ENCODE measurements at places on chromosomes 2 and 18. TPM values are rescaled to one million over a fixed set of nuclear protein-coding genes. Genes with fewer than 3 reads are reported as not detected.

GRCh38 chr2:190533968-190534309 is 583 bp downstream of the NEMP2 start:
- no peak for DNase-seq

Gene NEU2
- total RNA-seq, result not detected

GRCh38 chr2:13806539-13806938 is 826.0 kb upstream of the LRATD1 start:
- DNase-seq, result no peak

DNA sequence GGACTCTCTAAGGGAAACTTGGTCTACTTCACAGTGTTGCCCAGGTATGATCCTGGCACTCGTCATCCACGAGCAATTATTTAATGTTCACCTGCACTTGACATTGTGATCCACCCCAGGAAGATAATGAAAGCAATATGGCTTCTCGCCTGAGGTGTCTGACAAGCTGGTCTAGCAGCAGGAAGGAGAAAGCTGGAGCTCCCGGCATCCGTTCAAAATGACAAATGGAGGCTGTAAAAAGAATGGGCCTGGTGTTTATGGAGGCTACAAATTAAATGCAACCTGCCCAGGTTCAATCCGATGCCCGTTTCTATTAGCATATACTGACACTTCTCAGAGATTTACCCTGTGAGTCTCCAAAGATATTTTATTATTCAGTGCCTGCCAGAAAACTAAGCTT is 317.6 kb downstream of the CTNNA2 start:
- DNase-seq, result no peak

DNA sequence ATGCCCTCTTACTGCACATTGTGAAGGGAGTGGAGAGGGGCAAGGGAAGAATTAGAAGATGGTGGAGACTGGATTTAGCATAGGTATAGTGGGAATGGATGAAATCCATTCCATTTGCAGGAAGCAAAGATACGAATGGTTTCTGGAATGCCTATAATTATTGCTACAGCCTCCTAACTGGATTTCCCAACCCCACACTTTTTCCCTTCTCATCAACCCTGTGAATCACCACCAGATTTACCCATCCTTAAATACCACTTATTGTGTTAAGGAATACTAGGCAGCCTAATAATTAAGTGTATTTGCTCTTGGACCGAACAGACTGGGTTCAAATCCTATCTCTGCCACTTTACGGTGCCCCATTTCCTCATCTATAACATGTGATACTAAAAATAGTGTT is 39.3 kb upstream of the CREB1 start:
- DNase-seq, result no peak

DNA sequence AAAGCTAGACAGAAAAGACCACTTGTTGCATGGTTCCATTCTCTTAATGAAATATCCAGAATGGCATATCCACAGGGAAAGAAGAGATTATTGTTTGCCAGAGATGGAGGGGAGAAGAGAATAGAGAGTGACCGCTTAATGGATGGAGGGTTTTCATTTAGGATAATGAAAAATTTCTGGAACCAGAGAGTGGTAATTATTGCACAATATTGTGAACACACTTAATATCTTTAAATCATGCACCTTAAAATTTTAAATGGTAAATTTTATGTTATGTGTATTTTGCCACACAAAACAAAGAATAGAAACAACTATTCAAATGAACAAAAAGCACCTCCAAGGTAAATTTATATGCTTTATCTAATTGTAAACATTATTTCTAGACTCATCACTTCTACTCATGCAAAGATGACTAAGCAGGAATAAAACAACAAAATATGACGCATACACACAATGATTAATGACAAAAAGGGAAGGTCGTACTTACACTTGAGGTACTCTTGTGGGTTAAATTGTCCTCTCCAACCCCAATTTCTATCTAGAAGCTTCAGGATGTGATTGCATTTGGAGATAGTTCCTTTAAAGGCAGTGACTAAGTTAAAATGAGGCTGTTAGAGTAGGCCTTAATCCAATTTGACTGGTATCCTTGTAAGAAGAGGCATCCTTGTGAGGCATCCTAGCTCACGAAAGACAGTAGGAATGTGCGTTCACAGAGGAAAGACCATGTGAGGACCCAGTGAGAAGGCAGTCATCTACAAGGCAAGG is 18.7 kb upstream of the DHRS9 start:
- peak; percentile 18 for DNase-seq

Gene TEX44
- total RNA-seq, result not detected

- DNase-seq, result no peak
Observed at GRCh38 chr2:111523009-111523408, 361.0 kb downstream of the ANAPC1 start.

Gene XDH
- total RNA-seq, result under 0.01 TPM

DNA sequence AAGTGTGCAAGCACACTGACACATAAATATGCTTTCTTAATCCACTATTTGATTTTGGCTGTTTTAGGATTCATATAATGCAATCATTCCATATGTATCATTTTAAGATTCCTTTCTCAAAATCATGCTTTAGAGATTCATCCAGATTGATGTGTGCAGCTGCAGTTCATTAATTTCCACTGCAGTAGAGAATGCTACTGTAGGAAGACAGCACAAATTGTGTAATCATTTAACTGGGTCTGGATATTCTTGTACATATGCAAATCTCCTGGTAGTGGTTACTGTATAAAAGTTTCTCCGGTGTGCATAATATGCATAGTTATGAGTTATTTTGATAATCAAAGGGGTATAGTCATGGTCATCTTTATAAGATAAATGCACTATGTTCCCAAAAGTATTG is 502.5 kb upstream of the ACVR2A start:
- no peak for DNase-seq

GRCh38 chr18:76121011-76121410 is 374.0 kb downstream of the ZNF516 start:
- DNase-seq, result no peak

DNA sequence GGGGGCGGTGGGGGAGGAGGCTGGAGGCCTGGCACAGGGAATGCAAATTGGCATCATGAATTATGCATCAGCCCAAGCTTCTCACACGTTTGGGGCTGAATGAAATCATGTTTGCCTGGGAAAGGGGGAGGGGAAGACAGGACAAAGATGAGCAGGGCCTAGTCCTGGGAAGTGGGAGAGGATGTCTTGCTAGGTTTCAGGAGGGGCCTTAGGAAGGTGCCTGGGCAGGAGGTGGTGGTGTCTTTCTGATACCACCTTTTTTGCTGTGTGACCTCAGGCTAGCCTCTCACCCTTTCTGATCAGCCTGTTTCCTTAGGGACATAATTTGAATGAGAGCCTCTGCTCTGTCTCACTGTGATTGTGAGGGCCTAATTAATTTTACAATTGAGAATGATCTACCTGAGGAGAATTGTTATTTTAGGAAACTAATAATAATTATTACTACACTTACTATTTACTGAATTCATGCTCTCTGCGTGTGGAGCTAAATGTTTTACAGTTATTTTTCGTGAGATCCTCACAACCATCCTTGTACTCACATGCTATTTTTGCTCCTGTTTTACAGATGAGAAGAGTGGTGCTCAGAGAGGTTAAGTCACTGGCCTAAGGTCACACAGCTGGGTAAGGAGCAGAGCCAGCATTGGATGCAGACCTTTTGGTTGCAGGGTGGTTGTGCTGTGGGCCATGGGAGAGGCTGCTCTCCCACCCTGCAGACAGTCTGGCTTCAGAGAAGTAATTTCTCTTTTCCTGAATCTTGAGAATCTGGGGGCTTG is 39.6 kb downstream of the INHBB start:
- DNase-seq, result no peak

Gene MBD2
- total RNA-seq, result 43.8 TPM

Gene CFAP221
- total RNA-seq, result not detected

GRCh38 chr2:63738019-63738418 is 103.7 kb upstream of the UGP2 start:
- no peak for DNase-seq

DNA sequence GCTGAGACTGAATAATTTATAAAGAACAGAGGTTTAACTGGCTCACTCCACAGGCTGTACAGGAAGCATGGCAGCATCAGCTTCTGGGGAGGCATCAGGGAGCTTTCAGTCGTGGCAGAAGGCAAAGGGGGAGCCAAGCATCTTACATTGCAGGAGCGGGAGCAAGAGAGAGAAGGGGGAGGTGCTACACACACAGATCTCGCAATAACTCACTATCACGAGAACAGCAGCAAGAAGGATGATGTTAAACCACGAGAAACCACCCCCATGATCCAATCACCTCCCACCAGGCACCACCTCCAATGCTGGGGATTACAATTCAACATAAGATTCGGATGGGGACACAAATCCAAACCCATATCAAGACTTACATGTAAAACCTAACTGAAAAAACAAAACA is 17.8 kb upstream of the MATN3 start:
- no peak for DNase-seq

GRCh38 chr18:73220663-73221062 is 352.9 kb upstream of the NETO1 start:
- no peak for DNase-seq

Gene DYNAP
- not detected for total RNA-seq

DNA sequence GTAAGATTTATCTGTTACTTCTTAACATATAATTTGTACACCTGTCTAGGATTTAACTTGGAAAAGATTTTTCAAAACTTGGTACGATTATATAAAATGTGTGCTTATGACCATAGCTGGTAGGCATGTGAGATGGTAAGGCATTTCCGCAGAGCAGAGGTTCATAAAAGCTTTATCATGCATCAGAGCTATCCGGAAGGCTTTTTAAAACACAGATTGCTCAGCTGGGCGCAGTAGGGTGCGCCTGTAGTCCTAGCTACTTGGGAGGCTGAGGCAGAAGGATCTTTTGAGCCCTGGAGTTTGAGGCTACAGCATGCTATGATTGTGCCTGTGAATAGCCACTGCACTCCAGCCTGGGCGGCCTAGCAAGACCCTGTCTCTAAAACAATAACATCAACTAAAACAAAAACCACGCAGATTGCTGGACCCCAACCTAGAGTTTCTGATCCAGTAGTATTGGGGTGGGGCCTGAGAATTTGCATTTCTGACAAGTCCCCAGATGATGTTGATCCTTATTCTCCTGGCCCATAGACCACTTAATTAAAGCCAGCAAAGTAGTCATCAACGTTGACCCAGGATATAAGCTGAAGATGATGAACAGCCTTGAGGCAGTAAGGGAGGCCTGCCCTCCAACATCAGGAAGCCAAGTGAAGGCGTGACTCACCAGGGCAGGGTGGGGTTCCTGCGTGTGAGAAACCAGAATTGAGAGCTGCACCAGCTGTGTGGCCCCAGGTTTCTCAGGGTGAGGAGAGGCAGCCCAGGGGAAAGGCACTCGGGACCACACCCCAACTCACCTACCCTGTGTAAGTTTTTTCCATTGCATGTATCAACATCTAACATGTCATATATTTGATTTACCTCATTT is 21.6 kb upstream of the SLC20A1 start:
- DNase-seq, result peak; percentile 84

Gene UGT1A3
- not detected for total RNA-seq

DNA sequence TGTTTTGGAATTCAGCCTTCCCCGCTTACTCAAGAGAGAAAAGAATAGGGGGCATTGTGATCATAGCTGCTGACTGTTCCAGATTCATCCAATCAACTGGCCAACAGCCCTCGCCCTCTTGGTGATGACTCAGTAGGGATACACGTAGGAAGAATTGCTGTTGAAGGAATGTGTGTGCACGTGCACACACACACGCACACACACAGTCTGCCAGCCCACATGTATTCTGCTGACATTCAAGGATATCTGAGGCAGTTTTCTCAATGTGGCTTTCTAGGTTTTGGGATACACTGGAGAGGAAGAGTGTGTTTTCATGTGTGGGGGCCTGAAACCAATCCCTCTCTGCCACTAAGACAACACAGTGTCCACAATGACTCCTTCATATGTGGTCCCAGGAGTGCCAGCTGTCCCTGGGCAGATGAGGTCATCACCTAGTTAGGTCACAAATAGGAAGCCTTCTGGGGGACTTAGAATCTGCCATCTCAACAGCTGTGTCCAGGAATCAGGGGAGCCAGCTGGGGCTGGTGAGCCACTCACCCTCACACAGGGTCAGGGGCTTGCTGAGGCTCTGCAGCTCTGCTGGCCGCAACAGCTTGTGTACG is 352.6 kb downstream of the SS18 start:
- DNase-seq, result peak; percentile 87

DNA sequence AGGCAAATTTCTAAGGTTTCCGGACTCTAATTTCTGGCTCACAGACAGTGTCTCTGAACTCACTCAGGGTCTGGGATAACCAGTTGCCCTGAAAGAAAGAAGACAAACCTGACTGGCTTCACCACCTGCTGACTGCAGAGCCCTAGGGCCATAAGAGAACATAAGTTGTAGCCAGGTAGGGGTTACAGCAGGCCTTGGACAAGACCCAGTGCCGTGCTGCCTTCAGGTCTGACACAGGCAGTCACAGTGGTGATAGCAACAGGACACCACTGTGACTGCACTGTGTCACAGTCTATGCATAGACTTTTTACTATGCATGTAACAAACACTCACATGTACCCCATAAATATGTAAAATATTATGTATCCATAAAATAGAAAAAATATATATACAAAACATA is 508.5 kb downstream of the PID1 start:
- DNase-seq, result no peak

DNA sequence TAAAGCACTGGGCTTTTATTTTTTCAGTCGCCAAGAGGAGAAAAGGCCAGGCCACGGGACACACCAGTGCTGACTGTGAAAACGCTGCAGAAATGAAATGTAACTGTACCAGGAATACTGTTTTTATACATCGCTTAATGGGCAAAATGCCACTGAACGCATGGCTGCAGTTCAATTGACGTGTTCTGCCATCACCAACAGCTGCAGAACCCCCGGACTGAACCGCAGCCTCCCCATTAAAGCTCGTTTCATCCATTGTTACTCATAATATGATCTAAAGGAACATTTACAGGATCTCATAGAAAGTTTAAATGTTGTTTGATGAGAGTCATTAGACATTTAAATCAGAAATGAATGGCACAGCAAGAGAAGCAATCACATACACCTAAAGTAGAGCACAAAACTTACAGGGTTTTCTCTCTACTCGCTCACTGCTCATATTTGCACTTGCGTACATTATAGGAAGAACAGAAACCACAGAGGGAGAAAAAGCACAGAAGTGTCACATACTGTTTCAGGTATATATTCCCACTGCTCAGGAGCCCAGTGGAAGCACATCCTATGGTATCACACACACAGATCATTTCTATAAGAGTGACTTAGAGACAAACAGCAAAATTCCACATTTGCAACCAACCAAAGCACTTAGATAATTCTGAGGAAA is 35.3 kb downstream of the TCF4 start:
- peak; percentile 86 for DNase-seq

DNA sequence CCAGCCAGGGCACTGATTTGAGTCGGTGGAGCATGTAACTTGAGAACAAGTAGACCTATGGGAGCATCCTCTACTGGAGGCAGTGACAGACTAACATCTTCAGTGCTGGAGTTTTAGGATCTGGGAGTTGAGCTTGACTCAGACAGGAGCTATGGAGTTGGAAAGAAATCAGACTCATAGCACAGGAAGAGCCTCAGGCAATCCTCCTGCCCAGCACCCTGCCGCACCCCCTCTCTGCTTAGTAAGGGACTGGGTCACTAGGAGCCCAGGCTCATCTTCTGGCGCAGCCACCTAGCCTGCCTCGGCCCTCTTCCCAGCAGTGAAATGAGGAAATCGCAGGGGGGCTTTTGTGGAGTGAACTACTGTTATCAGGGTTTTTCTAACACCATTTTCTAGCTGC is 3.6 kb downstream of the ARID5A start:
- peak; percentile 41 for DNase-seq

Measured in fibroblast of lung (primary cell).